Activated naive CD4-positive, alpha-beta T cell treated with anti-CD3 and anti-CD28 coated beads for 36 hours (primary cell): ENCODE measurements at places on chromosomes 2 and 18. TPM values are rescaled to one million over a fixed set of nuclear protein-coding genes. Genes with fewer than 3 reads are reported as not detected.

FAM228A gene
- total RNA-seq, result 0.26 TPM

VIT gene
- total RNA-seq, result not detected

ADAM23 gene
- total RNA-seq, result 0.10 TPM

PGAP1 gene
- 33.3 TPM for total RNA-seq

GYPC gene
- total RNA-seq, result 155 TPM

IL37 gene
- total RNA-seq, result not detected

TM4SF20 gene
- total RNA-seq, result not detected

TUBA3D gene
- not detected for total RNA-seq

COL3A1 gene
- total RNA-seq, result not detected

CTAGE1 gene
- total RNA-seq, result not detected

GALNT3 gene
- 1.5 TPM for total RNA-seq

CFAP210 gene
- not detected for total RNA-seq

FOXI3 gene
- not detected for total RNA-seq

FEV gene
- total RNA-seq, result not detected

MOGAT1 gene
- total RNA-seq, result not detected
